Left cardiac atrium (tissue), 4 donors: ENCODE measurements at places on chromosomes 6 and 20. TPM values are rescaled to one million over a fixed set of nuclear protein-coding genes. Genes with fewer than 3 reads are reported as not detected.

DTD1 gene
- total RNA-seq: 12.1 TPM

IL22RA2 gene
- total RNA-seq: not detected

SMOC2 gene
- 27.7 TPM for total RNA-seq

KHDC1 gene
- 4.1 TPM for total RNA-seq

NUP43 gene
- total RNA-seq: 27.7 TPM

DSE gene
- 30.3 TPM for total RNA-seq

MCCD1 gene
- not detected for total RNA-seq

PSORS1C2 gene
- total RNA-seq: not detected

EMILIN3 gene
- 3.4 TPM for total RNA-seq

TSPYL4 gene
- 35.0 TPM for total RNA-seq

ECT2L gene
- total RNA-seq: 2.8 TPM

E2F1 gene
- total RNA-seq: 1.6 TPM

BPIFB2 gene
- total RNA-seq: not detected

FAM217A gene
- not detected for total RNA-seq

DLK2 gene
- not detected for total RNA-seq

ENPP1 gene
- 6.9 TPM for total RNA-seq

GRIK2 gene
- total RNA-seq: 5.0 TPM
